ENCODE measurements at places on chromosomes 5 and 9. TPM values are rescaled to one million over a fixed set of nuclear protein-coding genes. Genes with fewer than 3 reads are reported as not detected.

The ZFYVE16 gene
- 72.7 TPM for total RNA-seq

The GRXCR2 gene
- not detected for total RNA-seq

The NUDT12 gene
- 33.0 TPM for total RNA-seq

The FOXD4L3 gene
- total RNA-seq = 0.23 TPM

The PAEP gene
- total RNA-seq = not detected

The ORM2 gene
- not detected for total RNA-seq

The PDZD2 gene
- total RNA-seq = 30.0 TPM

The NEURL1B gene
- total RNA-seq = 26.8 TPM
